ENCODE measurements at places on chromosomes 6 and 20.

DNA sequence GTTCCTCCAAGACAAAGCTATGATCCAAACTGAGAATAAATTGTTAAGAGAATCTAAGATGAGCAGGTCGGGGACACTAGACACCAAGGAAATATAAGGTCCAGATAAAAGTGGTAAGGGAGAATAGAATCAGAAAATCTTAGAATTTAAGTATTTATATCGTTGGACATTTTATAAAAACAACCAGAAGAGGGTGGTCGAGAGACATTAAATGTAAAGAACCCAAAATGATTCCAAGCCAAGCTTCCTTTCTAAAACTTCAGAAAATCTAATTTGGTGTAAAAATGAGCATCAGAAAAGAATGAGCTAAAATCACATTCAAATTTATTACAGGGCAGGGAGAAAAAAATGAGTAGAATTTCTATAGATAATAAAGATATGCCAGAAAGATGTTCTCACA, 97.8 kb upstream of the OGFRL1 start:
- peak; percentile 51 for DNase-seq

- no peak for DNase-seq
Measured at GRCh38 chr6:25052181-25052580, 116.4 kb upstream of the RIPOR2 start.

GRCh38 chr6:45850378-45851033, 165.2 kb downstream of the CLIC5 start:
- no peak for DNase-seq

- no peak for DNase-seq
Measured at GRCh38 chr20:40894237-40894630, 134.4 kb upstream of the TOP1 start.

- DNase-seq: no peak
Measured at GRCh38 chr6:116452531-116452930, 8.6 kb upstream of the CALHM6 start.

DNA sequence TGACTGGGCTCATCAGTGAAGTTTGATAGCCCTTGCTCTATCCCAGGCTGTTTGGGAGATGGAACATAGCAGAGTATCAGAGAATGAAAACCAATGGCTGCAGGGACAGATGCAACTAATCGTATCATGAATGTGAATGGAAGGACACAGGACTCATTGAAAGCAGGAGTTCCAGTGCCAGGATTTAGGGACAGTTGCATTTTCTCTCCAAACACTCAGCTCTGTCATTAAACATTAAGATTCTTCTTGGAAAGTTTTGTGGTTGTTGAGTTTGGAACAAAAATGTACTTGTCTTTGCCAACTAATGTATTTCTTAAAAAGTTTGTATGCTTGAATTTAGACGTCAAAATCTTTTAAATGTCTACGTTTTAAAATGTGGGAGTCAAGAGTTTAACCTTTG, 31.0 kb upstream of the GSTA5 start:
- DNase-seq: no peak

DNA sequence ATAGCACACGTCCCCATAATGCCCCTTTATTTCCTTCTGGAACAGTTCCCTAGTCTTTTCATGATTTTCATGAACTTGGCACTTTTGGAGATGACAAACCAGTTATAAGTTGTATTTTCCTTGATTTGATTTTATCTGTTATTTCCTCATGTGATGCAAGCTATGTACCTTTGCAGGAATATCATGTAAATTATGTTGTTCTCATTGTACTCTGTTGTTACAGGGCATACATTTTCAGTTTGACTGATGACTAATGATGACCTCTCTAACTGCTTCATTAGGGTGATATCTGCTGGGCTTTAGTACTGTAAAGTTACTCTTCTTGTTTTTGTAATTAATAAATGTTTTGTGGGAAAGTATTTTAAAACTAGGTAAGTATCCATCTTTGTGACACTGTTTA, 147.3 kb downstream of the ZFAND3 start:
- no peak for DNase-seq

GRCh38 chr20:6075428-6076219, 21.8 kb upstream of the LRRN4 start:
- no peak for DNase-seq
